ENCODE measurements at places on chromosomes 12 and 14.

DNA sequence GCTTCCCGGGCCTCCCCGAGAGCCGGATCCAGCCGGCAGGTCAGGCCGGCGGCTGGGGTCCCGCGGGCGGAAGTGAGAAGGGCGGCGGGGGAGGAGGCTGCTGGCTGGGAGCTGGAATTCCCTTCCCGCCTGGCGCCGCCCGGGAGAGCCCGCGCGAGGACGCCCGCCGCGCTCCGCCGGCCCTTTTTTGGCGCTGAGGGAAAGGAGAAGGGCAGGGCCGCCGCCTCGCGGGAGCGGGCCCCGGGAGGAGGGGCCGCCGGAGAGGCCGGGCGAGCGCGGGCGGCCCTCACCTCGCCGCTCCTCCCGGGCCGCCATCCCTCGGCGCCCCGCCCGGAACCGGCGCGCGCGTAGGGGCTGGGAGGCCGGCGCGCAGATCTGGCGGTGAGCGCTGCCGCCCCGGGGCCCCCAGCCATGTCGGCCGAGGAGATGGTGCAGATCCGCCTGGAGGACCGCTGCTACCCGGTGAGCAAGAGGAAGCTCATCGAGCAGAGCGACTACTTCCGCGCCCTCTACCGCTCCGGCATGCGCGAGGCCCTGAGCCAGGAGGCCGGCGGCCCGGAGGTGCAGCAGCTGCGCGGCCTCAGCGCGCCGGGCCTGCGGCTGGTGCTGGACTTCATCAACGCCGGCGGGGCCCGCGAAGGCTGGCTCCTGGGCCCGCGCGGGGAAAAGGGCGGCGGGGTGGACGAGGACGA is at the start of the genes KLHL42 and MANSC4:
Gene KLHL42, plus strand, starts transcription at position 314 of the 692 bp plus-strand sequence. Its CDS starts 98 bp downstream, at position 412.
Gene MANSC4, minus strand, starts transcription at position 317 of the 692 bp plus-strand sequence. CDS start 8,960 bp downstream, outside the sequence.
- peak; percentile 32 for DNase-seq

- DNase-seq, result no peak
Measured at GRCh38 chr12:131195796-131196195, 242.1 kb downstream of the ADGRD1 start.

DNA sequence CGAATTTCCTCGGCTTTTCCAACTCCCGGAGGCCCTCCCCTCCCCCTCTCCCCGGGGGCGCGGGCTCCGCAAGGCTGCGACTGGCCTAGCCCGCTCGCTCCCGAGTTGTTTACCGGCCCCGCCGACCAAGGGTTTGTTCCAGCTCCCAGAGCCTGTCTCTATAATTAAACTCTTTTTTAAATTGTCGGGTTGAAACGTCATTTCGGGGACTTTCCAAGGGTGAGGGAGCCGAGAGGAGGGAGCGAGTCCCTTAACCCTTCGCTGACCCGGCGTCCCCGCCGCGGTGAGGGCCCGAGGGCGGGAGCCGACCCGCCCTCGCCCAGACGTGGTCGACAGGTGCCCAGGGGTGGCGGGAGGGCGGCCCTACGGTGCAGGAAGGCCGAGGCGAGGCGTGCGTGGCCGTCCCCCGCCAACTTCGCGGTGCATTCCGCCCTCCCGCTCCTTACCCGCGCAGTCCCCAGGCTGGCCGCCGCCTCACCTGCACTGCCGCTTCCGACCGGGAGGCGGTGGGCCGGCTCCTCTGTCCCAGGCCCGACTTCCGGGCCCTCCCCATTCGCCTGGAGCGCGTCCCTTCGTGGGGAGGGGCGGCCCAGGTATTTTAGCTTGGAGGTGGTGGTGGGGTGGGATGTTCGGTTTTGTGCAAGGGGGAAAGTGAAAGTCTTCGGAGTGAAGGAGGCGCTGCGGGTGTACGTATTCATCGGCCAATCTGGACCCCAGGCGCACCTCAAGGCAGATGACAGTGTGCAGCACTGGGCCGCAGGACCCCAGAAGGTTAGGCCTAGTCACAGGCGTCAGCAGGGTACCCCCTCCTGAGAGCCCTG is 2.9 kb upstream of the ZFP36L1 start:
- no peak for DNase-seq

GRCh38 chr12:81558031-81558430 is 201.1 kb downstream of the PPFIA2 start:
- no peak for DNase-seq

DNA sequence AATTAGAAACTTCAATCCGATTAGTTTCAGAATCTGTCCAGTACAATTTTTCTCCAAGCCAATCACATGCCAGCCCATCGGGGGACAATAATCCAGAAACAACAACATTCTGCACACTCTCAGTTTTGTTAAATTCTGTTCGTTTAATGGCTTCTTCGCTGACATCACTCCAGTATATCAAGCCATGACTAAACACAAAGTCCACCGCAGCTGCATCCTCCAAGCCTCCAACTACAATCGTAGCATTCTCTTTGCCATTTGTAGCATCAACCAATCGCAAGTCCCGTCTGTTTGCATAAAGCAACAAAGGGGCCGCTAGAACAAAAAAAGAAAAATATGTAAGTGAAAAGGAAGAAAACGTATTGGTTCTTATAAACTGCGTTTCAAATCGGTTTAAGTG is 22.5 kb downstream of the LRP6 start:
- DNase-seq, result no peak

DNA sequence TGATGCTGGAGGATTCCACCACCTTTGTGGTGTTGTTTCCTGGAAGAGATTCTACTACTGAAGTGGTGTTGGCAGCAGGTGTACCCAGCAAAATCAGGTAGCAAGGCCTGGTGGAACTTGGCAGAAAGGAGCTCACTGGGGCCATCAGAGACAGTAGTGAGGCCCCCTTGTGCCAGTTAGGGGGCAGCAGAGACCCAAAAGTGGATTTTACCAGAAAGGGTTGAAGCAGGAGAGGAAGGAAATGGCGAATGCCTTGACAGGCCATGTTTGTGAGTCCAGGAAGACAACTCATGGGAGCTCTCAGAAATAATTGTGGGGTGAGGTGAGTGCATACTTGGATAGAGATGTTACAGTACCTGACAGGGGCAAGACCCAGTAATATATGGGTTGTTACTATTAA is 137.7 kb upstream of the FGD4 start:
- no peak for DNase-seq

- DNase-seq, result no peak
Measured at GRCh38 chr12:5043589-5044419, at the start of gene KCNA5. TSS of gene KCNA5 (plus strand) at chr12:5043879. CDS start at chr12:5044148, 269 bp downstream.

- no peak for DNase-seq
Measured at GRCh38 chr12:15194456-15195368, 26.5 kb downstream of the RERG start.

DNA sequence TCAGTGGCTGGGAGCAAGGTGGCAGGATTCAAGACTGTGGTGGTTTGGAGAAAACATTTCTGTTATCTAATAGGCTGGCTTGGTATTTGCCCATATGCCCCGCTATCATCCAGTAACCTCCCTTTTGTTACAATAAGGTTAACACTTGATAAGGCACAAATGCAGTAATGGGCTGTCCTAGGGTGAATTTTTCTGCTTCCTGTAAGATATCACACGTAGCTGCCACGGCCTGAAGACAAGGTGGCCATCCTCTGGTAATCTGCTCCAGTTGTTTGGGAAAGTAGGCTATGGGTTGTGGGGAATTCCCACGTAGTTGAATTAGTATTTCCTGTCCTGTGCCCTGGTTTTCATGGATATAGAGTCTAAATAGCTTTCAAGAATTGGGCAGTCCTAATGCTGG is 23.1 kb downstream of the ANG start:
- DNase-seq, result no peak

DNA sequence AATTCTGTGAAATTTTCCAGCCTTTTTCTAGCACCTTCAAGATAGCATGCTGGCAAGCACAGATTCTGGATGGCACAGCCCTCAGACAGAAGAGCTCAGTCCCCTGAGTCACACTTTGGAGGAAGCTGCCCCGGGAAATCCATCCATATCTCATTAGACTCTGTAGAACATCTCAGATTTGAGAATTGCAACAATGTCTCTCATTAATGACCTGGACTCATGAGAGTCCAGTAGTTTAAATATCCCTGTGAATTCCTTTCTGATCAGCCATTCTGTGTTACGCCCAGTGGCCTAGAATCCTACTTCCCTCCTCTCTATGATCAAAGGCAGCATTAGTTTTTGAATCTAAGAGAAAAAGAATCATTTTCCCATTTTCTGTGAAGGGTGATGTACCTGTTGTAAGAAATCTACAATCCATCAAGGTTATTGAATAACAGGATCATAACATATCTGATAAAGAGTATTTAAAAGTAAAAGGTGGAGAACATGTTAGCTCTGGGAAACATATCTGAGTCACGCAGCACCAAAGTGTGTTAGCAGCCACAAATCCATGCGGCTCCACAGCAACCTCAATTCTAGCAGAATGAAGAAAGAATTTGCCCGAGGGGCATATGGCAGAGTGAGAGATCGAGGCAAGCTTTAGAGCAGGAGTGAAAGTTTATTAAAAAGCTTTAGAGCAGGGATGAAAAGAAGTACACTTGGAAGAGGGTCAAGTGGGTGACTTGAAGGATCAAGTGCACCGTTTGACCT is 855.6 kb upstream of the TMEM132C start:
- DNase-seq, result no peak

- no peak for DNase-seq
Measured at GRCh38 chr14:36300337-36300736, 20.1 kb downstream of the MBIP start.

DNA sequence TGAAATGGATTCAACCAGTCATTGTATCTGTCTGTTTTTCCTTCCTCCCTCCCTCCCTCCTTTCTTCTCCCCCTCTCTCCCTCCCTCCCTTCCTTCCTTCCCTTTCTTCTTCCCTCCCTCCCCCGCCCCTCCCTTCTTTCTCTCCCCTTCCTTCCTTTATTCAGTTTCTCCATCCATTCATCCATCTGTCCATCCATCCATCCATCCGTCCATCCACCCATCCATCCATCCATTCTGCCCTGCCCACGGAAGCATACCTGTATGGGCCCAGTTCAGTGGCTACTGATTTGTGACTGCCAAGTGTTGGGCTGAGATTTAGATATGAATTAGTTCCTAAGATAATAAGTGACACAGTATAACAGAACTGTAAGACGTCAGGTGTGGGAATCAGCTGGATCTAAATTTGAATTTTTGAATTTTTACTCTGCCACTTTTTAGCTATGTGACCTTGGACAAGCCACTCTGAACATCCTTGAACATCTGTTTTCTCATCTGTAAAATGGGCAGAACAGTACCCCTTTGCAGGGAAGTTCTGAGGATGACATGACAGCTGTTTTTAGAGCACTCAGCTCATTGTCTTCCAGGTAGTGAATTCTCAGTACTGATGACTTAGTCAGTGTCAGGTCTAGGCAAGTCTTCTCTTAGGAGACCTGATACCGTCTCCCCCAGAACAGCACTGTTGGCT is 42.9 kb downstream of the CFAP251 start:
- DNase-seq, result no peak

GRCh38 chr12:124453419-124454351 is 113.7 kb downstream of the NCOR2 start:
- no peak for DNase-seq

DNA sequence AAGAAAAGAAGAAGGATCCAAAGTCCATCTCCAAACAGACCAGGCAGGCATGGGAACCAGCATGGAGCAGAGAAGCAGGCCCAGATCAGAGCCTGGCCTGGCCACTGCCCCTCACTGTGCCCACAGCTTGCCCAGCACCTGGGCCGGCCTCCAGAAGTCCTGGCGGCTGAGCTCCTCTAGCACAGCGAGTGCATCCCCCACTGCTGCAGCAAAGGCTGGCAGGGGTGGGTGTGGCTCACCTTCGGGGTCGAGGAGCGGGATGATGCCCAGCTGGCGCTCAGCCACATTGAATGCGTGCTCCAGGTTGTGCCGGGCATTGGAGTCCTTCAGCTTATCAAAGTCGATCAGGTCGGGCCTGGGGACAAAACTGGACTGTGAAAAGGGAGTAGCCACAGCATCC is 78.7 kb downstream of the SPTB start:
- no peak for DNase-seq

DNA sequence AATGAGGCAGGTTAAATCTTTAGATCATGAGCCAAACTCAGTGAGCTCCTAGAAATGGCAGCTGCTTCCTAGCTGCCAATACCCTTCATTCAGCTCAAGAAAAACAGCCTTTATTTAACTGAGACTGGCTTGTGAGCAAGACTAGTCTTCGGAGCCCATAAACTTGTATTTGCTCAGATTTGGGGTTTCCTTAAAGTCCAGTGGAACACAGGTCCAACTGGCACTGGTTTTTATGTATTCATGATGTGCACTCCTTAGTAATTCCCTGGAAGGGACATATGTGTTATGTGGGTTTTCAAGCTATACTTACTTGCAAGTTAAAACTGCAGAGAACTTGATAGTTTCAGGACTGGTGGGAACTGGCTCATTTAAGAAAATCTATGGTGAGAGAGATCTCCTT is 380.1 kb upstream of the TMEM132C start:
- no peak for DNase-seq

DNA sequence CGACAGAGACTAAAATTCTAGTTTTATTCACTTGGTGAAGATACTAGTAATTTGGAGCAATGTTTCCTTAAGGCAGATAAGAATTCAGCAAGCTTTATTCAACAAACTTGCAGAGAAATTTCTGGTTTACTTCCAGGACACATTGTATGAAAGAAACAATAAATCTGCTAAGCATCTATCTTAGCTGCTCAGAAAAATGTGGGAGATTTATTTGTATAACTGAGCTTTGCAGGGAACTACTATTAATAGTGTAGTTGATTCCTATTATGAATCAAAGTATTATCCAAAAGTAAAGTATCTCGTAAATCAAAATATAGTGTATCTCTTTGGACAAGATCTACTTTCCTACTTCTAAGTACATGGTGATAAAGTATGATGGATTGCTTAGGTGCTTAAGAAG is 239.4 kb upstream of the TMTC1 start:
- no peak for DNase-seq

- no peak for DNase-seq
Measured at GRCh38 chr14:81423504-81423903, 23.4 kb upstream of the STON2 start.

- no peak for DNase-seq
Measured at GRCh38 chr14:78451319-78451695, 281.1 kb downstream of the NRXN3 start.

- no peak for DNase-seq
Measured at GRCh38 chr12:124520265-124520701, 47.1 kb downstream of the NCOR2 start.

- no peak for DNase-seq
Measured at GRCh38 chr14:91405241-91405721, 12.3 kb downstream of the CCDC88C start.

DNA sequence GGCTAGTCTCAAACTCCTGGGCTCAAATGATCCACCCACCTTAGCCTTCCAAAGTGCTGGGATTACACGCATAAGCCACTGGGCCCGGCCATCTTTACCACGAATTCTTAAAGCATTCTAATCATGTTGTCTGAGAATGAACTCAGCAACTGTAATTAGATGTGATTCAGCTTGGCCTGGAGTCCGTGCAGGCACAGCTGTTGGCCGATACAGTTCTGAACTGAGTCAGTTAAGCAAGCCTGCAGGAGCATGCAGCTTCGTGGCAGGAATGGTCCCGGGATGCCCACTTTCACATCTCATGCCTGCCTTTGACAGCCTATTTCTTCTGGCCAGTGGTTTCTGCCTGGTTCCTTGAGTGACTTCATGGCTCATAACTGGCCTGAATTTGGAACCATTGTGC is 194.1 kb downstream of the ANO6 start:
- DNase-seq, result peak; percentile 65

GRCh38 chr12:116127859-116128258 is 149.6 kb downstream of the MED13L start:
- no peak for DNase-seq

GRCh38 chr14:100885617-100886016 is 17.9 kb downstream of the RTL1 start:
- no peak for DNase-seq

Measured in GM04503 (cell line).